ENCODE measurements at places on chromosomes 2 and 18.

DNA sequence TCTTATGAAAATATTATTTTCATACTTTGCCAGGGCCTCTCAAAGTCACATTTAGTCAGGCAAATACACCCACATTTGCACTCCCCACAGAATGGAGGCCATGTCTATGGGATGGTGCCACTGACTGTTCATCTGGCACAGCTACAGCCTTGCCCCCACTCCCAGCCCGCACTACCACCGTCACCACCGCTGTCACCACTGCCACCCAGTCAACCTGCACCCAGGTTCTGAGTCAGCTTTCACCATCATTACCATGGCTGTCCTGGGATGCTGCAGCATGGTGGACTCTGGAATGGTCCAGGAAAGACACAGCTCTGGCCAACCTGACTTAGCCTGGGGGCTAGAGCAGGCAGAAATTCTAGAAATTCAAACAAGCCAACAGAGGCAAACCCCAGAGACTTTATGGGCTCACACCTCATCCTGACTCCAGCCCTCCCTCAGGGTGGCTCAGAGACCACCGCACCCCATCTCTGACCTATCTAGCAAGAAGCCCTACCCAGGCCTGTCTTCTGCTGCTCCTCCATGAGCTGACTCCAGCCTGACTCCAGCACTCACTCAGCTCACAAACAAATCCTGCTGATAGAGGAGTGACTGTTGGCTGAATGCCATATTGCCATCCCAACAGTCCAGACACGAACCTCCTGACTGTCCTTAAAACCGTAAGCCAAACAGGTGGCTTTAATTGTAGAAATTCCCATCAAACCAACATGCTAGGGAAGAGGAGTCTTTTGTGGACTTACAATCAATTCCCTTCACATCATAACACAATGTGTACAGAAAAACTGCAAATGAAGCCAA, 28.0 kb downstream of the DNER start:
- DNase-seq = no peak

GRCh38 chr2:218983263-218983933, 1.6 kb downstream of the FEV start:
- DNase-seq = no peak

- no peak for DNase-seq
Measured at GRCh38 chr18:77632758-77633157, 383.1 kb downstream of the GALR1 start.

GRCh38 chr2:46323730-46324129, 26.5 kb downstream of the EPAS1 start:
- no peak for DNase-seq

GRCh38 chr2:96702098-96702785, 37.6 kb downstream of the LMAN2L start:
- no peak for DNase-seq

DNA sequence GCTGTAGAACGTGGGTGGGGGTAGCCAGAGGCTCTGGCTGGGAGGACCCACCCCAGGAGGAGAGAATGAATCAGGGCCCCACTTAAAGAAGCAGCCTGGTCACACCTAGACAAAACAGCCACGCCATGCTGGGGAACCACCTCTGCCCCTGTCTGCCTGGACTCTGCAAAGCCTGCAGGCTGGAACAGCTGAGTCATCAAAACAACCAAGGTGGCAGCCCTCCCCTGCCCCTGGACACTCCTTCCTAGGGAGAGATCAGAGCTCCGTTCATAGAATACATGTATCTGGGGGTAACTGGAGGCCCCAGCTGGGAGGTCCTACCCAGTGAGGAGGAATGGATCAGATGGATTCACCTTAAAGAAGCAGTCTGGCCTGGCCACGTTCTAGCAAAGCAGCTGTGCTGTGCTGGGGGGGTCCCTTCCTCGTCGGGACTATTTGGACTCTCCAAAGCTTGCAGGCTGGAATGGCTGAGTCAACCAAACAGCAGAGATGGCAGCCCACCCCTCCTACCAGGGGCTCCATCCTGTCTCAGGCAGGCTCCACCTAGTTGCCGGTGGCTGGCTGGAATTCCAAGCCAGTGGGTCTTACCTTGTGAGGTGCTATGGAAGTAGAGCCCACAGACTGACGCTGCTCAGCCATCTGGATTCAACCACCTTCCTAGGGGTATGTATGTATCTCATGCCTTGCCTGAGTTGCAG, 50.5 kb upstream of the NT5C1B start:
- DNase-seq = no peak

GRCh38 chr2:65479524-65479923, 47.1 kb upstream of the SPRED2 start:
- DNase-seq = no peak

- DNase-seq = no peak
Measured at GRCh38 chr2:14137643-14138042, 494.9 kb upstream of the LRATD1 start.

DNA sequence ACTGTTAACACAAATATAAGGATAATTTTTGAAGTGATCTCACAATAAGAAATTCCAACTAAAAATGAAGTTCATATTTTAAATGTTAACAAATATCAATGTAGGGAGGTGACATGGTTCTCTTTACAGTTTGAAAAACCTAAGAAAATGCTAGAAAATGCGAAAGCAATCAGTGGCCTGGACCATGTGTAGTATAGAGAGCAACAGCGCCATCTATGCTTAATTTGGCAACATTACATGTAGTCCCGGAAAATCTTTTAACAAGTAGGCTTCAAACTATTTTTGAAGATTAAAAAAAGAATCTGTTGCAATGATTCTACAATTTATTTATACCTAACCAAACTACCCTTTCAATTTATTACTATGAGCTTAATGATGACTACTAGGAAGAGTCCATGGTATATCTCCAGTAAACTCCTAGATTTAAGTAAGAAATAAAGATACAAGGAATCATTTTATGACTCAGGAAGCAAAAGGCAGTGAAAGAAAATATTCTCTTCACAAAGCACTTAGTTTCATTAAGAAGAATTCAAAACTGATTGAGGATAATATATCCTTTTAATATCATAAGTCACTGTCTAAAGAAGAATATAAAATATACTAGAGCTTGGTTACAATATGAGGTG, 33.3 kb downstream of the NDUFA10 start:
- peak; percentile 35 for DNase-seq

GRCh38 chr2:8622199-8622911, 59.5 kb upstream of the ID2 start:
- no peak for DNase-seq

DNA sequence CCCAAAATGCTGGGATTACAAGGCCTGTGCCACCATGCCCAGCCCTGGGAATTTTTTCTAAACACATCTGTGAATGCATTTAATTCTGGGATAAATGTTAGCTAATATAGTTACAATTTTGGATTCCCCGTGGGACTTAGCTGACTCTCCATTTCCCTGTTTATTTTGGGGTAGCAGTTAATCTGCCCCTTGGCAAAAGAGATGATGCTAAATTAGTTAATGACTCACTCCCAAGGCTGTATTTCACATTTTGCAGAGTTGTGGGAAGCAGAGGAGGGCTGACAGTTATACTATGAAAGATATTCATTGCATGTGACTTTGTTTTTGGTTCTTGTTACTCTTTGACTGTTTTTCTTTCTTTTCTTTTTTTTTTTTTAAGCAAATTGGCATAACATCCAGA, 3.2 kb downstream of the MTHFD2 start:
- peak; percentile 67 for DNase-seq

DNA sequence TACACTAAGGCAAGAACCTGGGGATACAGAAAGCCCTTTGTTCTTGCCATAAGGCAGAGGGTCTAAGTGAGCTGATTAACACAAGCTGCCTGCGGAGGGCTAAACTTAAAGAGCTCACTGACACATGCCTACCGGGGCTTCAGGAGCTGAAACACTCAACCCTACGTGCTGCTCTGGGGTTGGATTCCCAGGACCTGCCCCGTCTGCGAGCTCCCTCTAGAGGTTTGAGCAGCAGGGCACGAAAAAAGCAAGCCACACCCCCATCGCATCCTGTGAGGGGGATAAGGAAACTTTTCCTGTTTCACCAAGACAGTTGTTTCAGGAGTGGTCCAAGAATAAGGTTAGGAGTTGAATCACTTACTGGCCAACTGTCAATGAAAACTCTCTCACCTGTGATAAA, 562.1 kb downstream of the TMX3 start:
- no peak for DNase-seq

DNA sequence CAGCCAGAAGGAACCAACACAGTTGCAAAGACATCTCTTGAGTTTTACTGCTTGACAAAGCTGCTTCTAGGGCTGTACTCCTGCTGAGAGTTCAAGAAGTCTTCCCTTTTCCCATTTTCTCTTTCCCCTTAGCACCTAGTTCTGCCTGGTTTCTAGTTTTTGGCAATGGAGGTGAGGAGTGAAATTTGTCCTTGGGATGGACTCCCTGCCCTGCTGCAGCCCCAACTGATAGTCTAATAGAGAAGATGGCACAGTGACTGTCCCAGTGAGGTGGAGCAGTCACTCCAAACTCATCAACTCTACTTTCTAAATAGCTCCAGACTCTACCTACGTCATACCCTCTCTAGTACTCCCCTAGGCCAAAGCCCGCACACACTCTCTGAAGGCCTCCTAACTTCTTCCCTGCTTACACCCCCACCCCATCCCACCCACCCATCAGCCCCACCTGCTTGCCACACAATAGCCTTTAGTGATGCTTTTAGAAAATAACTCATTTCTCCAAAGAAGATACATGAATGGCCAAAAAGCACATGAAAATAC, 164.4 kb downstream of the DDX1 start:
- DNase-seq = no peak

GRCh38 chr2:119476301-119477112, 44.9 kb downstream of the TMEM37 start:
- DNase-seq = no peak

GRCh38 chr2:113930448-113930847, 40.6 kb downstream of the ACTR3 start:
- no peak for DNase-seq

GRCh38 chr2:16155366-16155765, 215.0 kb downstream of the MYCN start:
- DNase-seq = no peak
